ENCODE measurements at places on chromosomes 16 and 17.

DNA sequence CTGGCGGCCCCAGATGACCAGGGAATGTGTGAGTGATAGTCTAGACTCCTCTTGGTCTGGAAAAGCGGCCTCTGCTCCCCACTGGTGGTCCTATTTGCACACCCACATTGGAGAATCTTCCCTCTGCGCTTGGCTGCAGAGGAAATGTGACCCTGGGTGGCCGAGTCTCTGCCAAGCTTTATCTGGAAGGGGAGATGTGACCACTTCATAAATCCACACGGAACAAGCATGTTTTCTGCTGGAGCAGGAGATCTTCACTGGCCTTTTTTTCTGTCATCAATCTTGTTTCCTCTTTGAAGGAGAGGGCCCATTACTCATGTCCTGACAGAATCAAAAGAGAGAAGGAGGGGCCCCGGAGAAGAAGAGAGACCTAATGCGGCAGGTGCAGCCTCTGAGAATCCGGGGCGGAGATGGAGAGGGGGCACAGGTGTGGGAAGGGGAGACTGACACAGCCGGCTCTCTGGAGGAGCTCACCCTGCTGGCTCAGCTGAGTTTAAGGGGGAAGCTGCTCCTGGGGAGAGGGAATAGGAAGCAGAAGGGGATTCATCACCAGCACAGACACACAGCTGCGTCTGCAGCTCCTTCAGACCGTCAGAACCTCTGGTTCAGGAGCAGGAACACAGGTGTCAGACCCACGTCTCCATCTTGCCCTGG is 116.3 kb downstream of the SOX9 start:
- DNase-seq: no peak

DNA sequence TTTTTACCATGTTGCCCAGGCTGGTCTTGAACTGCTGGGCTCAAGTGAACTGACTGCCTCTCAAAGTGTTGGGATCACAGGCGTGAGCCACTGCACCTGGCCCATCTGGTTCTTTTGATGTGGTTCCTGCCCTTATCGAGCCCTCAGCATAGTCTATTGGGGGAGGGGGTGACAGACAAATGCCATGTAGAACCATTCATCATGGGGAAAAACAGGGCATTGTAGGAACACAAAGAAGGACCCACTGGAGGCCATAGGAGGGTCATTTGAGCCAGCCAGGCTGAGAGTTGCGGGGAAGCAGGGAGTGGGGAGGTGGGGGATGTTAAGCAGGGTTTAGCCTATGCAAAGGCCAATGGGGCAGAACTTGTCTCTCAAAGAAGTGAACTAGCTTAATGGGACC is 11.9 kb downstream of the SEC14L5 start:
- DNase-seq: no peak

DNA sequence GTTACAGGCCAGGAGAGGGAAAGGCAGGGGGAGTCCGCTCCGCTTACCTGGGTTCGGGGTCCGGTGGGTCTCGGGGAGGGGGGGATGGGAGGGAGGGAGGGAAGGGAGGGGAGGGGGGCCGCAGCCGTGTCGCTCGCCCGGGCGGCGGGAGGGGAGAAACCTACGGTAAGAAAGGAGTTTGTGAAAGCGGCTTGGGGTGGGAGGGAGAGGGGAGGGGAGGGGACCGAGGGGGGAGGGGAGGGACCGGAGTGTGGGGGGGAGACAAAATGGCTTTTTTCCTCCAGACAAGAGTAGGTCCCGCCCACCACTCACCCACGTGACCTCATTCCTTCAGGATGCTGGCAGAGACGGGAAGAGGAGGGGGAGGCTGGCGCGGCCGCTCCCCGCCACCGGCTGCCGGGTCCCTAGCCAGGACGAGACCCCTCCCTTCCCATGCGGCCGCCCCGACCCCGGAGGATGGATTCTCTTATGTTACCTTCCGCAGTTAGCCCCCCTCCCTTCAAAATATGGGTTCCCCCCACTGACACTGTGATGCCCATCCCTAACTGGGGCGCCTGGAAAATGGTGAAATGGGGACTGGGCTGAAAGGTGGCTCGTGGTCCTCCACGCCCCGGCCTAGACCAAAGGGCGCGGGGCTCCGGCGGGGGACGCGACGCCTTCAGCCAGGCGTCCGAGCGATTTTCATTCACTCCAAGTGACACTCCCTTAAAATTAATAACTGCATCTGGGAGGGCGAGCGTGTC is at the start of gene PCGF2:
TSS of gene PCGF2 (minus strand) at position 188 of the 743 bp plus-strand sequence. CDS start 7,934 bp downstream, outside the sequence.
- DNase-seq: no peak

DNA sequence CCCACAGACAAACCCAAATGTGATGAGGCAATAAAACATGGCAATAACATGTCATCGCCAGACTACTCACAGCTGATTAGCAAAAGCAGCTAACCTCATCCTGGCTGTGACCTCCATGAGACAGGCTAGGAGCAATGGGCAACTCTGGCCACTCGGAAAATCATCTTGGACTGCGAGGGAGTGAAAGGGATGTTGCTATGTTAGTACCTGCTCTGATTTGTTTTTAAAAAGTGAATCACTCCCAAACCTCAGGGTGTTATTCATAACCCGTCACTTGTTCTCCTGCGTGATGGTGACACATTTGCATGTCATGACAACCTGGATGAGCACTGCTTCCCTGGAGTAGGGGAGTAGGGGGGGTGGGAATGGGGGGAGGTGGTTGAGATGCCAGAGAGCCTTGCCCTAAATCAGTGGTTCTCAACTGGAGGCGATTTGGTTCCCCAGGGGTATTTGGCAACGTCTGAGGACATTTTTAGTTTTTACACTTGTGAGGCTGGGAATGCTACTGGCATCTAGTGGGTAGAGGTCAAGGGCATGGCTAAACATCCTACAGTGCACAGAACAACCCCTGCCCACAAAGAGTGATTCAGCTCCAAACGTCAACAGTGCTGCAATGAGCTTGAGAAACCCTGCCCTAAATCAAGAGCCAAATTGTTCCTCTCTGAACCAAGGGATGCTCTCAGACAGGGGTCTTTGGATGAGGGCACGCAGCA is 241.7 kb downstream of the SOX9 start:
- DNase-seq: no peak

DNA sequence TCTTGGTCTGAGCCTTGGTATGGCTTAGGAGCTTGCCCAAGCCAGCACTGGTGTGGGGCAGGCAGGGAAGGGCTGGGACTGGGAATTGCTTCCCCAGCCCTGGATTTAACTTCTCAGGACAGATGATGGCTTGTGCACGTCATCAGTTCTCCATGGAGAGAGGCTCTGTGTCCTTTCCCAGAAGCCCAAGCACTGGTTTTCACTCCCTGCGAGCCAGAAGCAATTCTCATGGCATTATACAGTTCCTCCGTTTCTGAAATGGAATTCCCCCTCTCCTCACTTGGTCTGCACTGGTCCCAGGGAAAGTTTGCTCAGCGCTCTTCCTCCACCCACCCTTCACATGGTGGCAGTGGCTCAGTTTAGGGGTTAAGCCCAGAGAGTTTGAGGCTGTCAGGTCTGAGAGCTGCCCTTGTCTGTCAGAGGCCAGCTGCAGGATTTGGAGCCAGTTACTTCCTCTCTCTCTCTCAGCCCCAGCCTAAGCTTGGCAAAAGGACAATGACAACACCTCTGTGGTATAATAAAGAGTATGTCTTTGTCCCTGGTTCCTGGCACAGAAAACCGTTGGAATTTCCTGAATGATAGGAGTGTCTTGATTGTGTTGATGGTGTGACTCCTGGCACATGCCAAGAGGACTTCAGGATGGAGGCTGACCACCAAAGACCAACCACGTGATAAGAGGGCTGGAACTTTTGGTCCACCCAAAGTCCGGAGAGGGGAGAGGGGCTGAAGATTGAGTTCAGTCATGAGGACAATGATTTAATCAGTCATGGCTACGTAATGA is 219.6 kb upstream of the TNRC6C start:
- no peak for DNase-seq

DNA sequence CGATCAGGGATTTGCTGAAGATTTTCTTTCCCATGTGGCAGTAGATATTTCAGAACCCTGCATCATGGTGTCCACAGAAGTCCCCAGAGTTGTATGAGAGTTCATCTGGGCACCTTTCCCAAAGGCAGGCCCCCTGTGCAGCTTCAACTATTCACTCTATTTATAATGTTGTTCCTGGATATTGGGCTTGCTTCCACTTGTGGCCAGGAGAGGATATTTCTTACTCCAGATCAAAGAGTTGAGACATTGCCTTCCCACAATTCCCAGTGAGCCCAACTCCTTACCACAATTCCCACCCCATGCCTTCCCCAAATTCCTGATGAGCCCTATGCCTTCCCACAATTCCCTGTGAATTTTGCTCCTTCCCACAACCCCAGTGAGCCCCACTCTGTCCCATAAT is 206.9 kb downstream of the WWOX start:
- no peak for DNase-seq

DNA sequence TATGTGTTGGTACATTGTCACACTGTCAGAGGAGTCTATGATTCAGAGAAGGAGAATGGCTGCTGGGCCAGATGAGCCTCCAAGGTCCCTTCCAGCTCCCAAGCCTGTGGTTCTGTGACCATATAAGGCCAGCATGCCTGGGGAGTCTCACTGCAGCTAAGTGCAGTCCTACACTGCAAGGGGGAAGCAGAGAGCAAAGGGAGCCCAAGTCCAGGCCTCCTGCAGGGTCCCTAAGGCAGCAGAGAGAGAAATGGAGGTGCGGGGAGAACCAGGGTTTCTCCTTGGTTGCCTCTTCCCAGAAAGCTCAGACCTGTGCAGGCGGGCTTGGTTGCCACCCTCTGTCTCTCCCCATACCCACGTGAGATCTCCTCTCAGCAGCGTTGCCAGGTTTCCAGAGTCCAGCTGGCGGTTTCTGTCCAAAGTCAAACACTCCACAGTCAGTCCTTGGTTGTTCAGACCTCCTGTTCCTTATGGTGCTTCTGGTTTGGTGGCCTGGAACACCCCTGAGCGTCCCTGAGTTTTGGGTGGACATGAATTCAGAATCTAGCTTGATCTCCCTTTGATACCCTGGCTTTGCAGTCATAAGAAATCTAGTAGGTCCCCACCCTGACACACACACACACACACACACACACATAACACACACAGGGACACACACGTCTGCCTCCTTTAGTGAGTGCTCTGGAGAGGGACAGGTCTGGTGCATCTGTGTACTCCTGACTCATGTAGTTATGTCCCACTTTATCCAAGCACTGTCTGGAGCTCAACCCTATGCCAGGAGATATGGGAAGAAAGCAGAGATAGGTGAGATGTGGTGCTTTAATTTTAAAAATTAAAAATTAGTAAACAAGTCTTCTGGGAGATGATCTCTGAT is 78.8 kb downstream of the GNAO1 start:
- DNase-seq: no peak

DNA sequence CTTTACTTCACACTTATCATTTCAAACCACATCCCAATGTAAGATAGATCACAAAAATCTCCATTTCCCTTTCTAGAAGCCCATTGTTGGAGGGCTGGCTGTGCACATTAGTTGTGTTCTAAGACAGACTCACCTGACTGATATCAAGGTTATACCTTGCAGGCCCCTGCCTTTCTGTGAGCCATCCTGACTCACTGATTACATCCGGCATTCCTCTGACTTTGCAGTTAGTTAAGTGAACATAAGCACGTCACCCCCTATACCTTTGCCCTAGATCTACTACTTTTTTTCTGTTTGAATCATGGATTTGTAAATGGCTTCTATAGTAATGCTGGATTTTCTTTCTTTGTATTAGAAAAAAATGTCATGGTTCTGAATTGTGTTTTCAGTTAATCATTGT is 78.3 kb downstream of the TANGO6 start:
- no peak for DNase-seq

GRCh38 chr16:3774156-3774767 is 56.9 kb upstream of the TRAP1 start:
- DNase-seq: no peak
